ENCODE measurements at places on chromosomes 12 and 14.

DNA sequence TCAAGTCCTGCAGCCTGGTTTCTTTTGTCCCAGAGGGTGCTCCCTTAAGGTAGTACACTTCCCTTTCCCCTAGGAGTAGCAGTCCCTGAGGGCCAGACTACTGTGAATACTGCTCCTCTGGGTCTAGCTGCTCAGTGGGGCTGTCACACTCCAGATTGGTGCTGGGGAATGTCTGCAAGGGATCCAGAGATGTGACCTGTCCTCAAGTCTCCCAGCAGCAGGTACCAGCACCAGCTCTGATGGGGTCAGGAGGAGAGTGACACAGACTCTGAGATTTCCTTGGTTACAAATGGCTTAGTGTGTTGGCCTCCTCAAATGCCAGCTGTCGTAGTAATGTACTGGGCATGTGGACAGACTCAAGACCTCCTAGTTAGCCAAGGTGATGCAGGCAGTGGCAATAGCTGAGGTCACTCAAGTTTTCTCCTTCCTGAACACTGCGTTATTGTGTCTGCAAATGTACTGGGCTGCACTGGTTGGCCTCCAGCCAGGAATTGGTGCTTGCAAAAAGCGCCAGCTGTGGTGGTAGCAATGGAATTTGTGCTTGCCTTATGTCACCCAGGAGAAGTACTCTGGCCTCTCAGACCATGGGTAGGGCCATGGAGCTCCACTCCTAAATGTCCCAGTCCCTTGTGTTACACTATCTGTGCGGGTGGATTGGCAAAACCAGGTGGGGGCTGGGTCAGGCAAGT lies 36.4 kb upstream of the AEBP2 start:
- no peak for DNase-seq

DNA sequence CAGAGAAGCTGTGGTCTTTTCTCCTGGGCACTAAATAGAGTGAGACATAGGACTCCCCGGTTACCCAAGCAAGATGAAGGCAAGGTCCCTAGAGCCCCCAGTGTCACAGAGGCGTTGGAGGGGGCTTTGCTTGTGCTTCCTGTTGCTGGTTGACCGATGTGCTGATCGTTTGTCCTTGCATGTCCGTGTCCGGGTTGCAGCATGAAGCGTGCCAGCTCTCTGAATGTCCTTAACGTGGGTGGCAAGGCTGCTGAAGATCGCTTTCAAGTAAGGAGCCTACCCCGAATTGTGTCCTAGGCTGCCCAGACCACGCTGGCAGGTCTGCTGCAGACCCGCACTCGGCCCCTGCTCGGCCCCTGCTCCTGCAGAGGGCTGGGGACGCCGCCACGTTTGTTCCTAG lies 23.1 kb downstream of the XRCC3 start:
- DNase-seq: no peak

DNA sequence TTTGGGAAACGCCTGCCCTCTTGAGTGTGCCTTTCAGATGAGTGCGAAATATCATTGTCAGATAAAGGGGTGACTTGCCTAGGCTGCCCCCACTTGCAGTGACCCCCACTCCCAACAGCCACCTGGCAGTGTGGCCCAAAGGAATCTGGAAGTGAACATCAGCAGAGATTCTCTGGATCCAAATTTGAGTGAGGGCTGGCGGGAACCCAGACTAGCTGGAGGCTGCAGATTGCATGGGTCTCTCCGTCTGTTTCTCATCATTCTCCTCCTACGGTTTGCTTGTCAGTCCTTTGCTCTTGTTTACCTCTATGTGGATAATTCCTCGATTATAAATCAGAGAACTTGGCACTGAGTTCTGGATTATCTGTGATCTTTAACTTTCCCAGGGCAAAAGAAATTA lies 280.8 kb downstream of the ZFP36L1 start:
- DNase-seq: no peak

- DNase-seq: no peak
Measured at GRCh38 chr12:3670083-3670620, 82.8 kb downstream of the CRACR2A start.

DNA sequence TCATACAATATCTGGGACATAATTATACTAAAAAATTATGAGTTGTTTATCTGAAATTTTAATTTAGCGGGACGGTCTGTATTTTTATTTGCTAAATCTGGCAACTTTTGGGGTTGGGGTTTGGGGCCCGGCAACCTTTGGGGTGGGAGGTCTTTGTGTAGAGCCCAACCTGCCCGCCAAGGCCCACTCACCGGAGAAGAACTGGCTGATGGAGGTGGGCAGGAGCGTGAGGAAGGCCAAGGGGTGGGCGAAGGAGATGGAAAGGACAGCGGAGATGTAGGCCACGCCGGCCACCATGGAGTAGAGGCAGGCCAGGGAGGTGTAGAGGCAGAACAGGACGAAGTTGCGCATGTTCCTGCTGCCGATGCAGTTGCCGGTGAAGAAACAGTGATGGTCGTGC lies 2.6 kb downstream of the ZDHHC22 start:
- no peak for DNase-seq

- DNase-seq: no peak
Measured at GRCh38 chr14:65991104-65991503, 495.1 kb upstream of the CCDC196 start.

- no peak for DNase-seq
Measured at GRCh38 chr14:105205673-105206208, 24.6 kb upstream of the NUDT14 start.

DNA sequence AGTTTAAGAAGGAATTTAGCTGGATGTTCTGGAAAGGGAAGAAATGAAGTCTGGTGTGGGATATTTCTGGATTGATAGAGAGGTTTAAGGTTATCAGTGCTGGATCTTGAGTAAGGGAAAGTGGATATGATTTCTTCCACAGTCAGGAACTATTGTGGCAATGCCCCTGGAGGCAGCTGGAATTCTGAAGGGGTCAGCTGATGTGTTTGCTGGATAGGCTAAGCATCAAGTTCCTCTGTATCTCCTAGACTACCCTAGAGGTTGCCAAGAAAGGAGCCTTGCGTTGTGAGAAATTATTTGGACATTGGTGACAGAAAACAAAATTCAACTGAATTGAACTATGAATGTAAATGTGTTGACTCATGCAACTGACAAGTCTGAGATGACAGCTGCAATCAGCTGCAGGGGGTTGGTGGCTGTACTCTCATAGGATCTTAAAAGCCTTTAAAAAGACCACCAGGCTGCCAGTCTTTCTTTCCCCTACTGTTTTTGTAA lies 244.4 kb downstream of the ATXN7L3B start:
- no peak for DNase-seq

DNA sequence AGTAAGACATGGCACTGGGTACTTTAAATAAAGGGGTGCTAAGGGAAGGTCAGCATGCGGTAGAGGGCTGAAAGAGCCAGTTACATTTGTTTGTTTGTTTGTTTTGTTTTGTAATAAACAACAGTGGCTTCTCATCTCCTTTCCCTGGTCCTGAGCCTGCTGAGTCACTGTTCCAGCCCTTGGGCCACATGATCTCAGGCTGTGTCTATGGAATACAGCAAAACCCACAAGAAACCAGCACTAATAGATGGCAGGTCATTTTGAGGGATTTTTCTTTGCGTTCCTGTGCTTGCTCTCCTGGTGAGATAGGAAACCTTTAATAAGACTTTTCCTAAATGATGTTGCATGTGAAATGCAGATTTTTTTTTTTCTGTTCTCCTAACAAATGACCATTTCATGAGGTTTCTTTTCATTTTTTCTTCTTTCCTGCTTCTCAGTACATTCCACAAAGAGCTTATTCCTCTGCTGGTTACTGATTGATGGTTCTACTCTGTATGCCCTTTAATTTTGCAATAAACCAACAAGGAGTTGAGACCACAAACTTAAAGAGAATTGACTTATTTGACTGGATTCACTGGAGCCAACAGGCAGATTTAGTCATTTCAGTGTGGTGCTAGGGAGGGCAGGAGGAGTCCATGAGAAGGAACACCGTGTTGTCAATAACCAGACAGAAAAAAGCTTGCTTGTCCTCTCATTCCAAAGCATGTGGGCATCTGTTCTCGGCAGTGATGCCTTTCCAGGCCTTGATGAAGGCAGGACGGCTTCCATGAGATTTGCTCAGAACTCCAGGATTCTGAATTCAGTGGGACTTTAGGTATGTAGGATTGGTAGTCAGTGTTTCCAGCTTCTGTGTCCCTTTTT lies 459.2 kb downstream of the RAD51B start:
- peak; percentile 46 for DNase-seq

- DNase-seq: no peak
Measured at GRCh38 chr12:64142784-64143183, 79.3 kb downstream of the KICS2 start.

DNA sequence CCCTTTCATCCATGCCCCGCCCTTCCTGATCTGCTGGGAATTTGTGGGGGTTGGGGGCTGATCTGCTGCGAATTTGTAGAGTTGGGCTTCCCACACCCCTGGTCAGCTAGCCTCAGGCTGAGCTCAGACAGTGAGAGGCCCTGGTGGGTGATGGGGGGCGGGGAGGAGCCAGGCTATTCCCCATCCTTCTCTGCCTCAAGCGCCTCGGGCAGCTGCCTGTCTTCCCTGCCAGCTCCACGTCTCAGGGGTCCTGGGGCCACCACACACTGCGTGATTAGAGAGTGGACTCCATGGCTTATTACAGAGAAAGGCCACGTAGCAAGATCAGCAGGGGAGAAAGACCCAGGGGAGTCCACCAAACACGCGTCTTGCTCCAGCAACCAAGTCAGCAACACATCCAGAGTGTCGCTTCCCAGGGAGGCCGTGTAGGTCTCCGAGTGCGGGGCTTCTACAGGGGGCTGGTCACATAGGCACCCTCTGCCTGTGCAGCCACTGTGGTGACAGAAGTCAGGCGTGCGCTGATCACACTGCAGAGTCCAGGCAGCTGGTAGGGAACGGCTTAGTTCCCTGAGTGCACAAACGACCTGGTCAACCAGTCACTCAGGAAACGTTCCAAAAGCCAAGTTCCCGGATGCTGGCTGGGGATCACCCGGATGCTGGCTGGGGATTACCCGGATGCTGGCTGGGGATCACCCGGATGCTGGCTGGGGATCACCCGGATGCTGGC lies 254.4 kb upstream of the SFSWAP start:
- no peak for DNase-seq

- DNase-seq: no peak
Measured at GRCh38 chr12:16229676-16230075, 47.8 kb downstream of the SLC15A5 start.

- DNase-seq: no peak
Measured at GRCh38 chr14:100176811-100177327, 17.4 kb upstream of the DEGS2 start.

DNA sequence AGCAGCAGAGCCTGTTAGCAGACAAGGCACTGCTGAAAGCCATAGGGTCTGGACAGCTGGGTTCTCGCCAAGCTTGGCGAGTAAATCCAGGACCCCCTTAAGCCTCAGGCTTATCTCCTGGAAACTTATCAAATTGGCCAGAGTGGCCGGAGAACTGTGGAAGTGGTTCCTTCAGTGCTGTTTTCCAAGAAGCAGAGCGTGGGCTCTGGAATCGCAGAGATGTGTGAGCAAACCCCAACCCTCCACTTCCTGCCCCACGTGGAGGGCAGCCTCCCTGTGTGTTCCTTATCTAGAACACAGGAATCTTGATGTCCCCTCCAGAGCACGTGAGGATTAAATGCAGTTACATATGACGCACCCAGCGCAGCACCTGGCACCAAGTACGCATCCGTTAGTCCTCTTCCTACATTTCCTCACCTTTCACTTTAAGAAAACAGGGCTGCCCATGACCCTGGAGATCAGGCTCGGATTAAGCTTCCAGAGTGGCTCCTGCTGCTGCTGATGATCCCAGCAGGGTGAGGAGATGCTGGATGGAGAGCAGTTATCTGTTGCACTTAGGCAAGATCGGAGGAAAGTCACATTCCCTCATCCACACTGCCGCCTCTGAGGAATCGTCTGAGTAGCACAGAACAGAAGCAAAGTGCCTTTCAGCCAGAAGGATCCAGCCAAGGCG lies 35.0 kb downstream of the MMAB start:
- DNase-seq: no peak

GRCh38 chr14:87883750-87884149 lies 109.2 kb downstream of the GALC start:
- DNase-seq: no peak

- DNase-seq: no peak
Measured at GRCh38 chr14:85907536-85907935, 377.6 kb downstream of the FLRT2 start.

DNA sequence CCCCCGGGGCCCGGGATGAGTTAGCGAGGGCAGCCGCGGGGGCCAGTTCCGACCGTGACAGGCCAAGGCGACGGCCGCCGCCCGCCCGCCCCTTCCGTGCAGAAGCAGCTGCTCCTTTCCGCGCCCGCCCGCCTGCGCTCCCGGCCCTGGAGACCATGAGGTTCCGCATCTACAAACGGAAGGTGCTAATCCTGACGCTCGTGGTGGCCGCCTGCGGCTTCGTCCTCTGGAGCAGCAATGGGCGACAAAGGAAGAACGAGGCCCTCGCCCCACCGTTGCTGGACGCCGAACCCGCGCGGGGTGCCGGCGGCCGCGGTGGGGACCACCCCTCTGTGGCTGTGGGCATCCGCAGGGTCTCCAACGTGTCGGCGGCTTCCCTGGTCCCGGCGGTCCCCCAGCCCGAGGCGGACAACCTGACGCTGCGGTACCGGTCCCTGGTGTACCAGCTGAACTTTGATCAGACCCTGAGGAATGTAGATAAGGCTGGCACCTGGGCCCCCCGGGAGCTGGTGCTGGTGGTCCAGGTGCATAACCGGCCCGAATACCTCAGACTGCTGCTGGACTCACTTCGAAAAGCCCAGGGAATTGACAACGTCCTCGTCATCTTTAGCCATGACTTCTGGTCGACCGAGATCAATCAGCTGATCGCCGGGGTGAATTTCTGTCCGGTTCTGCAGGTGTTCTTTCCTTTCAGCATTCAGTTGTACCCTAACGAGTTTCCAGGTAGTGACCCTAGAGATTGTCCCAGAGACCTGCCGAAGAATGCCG lies 699 bp downstream of the MGAT2 start:
- peak; percentile 68 for DNase-seq

GRCh38 chr12:47221256-47222023 lies 141.7 kb upstream of the AMIGO2 start:
- DNase-seq: no peak

GRCh38 chr12:76942267-76942666 lies 63.4 kb upstream of the CSRP2 start:
- no peak for DNase-seq

DNA sequence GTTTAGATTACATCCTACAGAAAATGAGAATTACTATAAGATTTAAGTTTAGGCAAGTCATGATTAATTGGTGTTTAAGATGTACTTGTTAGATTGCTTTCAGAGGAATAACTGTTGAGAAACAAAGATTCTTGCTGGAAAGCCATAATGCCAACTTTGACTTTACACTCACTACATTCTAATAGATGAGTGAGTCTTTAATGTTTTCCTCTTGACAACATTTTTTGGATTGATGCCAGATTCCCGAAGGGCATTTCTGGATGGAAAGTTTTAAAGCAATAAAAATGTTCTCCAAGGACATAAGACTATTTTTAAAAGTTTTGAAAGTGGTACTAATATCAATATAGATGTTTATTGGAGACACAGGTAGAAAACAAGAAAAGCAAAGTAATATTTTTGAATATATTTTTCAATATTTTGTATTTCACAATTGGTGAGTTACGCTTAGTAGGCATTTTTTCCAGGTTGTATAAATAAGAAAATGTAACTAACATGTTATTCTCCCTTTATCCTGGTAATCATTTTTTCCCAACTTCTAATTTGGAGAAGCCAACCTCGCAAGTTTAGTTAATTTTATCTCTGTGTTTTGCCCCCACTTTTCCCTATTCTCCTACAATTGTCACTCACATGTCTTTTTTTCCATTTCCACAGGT lies 307.3 kb downstream of the CEP128 start:
- no peak for DNase-seq

GRCh38 chr14:83706231-83706954 lies 1823.6 kb upstream of the FLRT2 start:
- no peak for DNase-seq

- DNase-seq: no peak
Measured at GRCh38 chr12:51381226-51382079, 9.8 kb downstream of the GALNT6 start.

GRCh38 chr12:107318806-107319532 lies 225.6 kb upstream of the CRY1 start:
- DNase-seq: no peak

All from stimulated activated naive B cell treated with anti-CD40 and anti-IgM and Interleukin-4, amounts not matched to agents 10 μg/mL and 1 μg/mL and 100 μg/mL, for 72 hours (primary cell).